ENCODE measurements at places on chromosomes 11 and 22.

DNA sequence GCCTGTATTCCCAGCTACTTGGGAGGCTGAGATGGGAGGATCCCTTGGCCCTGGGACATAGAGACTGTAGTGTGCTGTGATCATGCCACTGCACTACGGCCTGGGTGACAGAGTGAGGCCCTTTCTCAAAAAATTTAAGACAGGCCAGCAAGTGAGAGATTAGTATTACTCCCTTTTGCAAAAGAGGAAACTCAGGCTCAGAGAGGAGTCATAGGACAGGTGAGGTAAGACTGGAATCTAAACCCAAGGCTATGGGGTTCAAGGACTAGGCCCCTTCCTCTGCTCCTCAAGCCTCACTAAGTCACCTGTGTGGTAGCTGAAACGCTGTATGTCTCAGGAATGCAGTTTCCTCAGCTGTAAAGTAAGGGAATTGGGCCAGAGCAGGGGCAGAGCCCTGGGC, 1.6 kb upstream of the P2RY2 start:
- DNase-seq: no peak

DNA sequence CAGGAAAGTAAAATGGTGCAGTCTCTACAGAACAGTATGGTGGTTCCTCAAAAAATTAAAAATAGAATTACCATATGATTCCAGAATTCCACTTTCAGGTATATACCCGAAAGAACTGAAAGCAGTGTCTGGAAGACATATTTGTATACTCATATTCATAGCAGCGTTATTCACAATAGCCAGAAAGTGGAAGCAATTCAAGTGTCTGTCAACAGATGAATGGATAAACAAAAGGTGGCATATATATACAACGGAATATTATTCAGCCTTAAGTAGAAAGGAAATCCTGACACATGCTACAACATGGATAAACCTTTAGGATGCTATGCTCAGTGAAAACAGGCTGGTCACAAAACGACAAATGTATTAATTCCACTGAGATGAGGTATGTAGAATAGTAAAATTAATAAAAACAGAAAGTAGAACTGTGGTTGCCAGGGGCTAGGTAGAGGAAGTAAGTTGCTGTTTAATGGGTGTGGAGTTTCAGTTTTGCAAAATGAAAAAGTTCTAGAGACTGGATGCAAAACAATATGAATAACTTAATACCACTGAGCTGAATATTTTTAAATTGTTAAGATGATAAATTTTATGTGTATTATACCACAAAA, 14.5 kb downstream of the SAA1 start:
- no peak for DNase-seq

DNA sequence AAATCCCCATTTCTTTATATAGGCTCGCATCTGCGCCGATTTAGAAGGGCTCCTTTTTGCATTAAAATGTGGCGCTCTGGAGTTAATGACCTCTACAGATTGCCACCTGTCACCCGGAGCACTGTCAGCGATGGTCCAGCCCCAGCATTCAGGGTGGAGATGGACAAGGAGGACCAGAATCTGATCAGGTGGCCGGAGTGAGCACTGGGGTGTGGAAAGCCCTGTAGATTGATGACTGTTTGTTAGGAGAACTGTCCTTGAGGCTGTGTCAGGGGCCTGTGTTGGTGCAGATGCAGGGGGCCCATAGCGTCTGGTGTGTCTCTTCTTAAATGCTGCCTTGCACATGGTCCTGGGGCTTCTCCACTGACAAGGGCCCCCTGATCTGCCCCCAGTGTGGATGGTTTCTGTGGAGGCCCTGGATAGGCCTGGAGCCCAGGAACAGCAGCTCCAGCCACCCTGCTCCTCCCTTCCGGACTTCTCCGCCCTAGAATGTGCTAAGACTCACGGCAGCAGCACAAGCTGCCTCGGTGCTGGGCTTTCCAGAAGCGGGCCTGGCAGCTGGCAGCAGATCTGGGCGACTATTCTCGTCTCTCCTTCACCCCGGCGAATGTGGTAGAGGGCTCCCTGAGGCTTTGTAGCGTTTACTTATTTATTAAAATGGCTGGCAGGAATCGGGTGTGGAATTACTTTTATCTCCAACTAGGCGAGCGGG, 1333.3 kb downstream of the BRD1 start:
- no peak for DNase-seq

GRCh38 chr22:30288419-30289140, 725 bp downstream of the CASTOR1 start:
- DNase-seq: no peak

DNA sequence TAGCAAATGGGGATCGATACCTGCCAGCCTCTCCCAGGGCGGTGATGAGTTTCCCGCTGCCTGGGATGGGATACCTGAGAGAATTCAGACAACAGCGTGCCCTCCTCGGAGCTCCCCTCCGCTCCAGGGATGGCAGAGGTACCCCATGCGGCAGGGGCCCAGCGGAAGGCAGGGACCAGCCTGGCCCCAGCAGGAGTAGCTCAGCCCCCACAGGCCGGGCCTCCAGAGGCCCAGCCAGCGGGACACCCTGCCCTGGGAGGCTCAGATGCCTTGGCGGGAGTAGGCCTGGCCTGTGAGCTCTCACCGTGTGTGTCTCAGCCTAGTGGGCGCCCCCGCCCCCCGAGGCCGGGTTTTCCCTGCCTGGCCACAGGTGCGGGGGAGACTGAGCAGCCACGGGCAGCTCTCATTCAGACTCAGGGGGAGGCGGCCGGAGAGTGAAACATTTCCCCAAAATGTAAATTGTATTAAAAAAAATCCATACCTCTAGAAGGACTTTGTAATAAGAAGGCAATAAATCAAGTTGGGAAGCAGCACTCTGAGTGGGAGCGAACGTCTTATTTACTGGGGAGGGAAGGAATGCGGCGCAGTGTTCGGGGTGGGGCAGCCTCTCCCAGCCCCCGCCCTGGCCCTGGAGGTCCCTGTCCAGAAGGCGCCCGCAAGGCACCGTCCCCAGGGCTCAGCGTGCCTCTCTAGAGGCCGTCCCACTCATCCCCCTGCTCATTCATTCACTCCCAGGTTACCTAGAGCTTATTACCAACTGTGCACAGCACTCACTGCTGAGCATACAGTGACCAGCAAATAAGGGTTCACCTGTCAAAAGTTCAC, 888.0 kb downstream of the BRD1 start:
- DNase-seq: no peak

DNA sequence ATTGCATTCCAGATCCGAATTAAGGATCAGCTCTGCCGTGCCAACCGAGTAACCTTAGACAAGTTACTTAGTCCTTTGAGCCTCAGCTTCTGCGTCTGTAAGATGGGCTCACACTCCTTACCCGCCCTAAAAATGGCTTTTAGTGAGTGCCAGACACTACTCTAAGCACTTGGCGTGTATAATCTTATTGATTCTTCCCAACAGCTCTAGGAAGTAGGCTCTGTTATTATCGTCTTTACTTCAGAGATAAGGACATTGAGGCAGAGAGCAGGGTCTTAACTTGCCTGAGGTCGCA, 21.7 kb upstream of the ROBO3 start:
- DNase-seq: no peak

DNA sequence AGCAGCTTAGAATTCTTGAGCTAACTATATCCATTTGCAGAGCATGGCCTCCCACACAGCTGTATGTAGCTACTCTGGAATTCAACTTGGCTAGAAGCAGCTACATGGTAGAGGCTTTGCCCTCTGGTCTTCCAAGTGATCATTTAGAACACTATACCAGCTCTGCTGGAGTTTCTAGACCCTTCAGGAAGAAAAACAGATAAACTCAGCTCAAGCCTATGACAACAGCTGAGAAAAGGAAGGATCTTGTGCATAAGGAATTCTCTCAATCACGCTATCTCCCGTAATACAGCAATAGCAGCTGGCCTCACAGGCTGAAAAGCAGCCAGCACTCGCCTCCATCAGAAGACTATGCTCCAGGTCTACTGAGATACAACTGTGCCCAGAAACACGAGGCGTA, 50.6 kb upstream of the APOA1 start:
- no peak for DNase-seq

GRCh38 chr11:128860571-128861361, 6.3 kb downstream of the KCNJ1 start:
- no peak for DNase-seq

DNA sequence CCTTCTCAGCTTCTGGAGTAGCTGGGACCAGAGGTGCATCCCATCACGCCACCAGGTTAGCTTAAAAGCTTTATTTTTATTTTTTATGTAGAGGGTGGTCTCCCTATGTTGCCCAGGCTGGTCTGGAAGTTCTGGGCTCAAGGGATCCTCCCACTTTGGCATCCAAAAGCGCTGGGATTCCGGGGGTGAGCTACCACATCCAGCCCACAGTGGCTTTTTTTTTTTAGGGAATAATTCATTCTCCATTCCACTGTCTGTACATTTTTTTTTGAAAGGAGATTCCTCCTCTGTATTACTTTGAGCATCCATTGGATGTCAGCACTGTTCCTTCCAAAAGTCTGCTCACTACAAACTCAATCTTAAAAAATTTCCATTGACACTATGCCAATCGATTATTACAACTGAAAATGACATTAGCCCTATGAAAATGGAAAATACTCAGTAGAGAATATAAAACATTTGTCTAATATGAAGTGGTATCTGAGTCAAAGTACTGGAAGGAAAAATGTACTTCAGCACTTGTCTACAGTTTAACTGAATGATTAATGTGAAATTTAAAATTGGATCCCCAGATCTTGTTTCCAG, 1.3 kb upstream of the LPXN start:
- no peak for DNase-seq

DNA sequence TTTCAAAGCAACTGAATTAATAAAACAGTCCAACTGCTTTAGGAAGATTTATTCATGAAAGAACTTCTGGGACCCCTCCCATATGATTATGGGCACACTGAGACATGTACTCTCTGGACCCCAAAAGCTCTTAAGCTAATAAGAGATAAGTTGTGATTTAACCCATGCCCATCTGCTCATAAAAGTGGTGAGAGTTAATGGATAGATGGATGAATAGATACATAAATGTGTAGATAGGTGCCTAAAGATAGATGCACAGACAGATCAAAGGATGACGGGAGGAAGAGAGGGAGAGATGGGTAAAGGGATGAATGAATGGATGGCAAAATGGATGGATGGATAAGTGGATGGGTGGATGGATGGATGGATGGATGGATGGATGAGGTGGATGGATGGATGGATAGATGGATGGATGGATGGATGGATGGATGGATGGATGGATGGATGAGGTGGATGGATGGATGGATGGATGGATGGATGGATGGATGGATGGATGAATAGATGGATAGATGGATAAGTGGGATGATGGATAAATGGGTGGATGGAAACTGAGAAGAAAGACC, 29.4 kb upstream of the TH start:
- no peak for DNase-seq

DNA sequence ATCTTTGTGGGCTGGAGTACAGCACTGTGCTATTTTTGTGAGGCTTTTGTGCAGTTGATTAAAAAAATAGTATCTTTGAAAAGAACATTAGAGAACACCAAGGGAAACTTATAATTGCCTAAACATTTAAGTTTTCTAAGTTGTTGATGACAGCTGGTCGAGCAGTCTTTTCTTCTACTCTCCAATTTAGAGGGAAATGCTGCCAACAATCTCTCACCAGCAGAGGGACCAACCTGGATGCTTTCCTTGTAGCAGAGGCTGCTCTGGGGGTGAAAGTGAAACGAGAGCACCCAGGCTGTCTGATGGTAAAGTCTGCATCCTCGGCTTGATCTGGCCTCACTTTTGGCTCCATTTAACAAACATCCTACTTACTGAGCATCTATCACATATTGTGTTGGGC, 1286.5 kb upstream of the TENM4 start:
- DNase-seq: no peak

- no peak for DNase-seq
Measured at GRCh38 chr22:31556627-31557203, 60.4 kb downstream of the SFI1 start.

All from stimulated activated CD4-positive, alpha-beta T cell treated with anti-CD3 and anti-CD28 coated beads, Interleukin-2, amount 100 ng/mL, for 48 hours (primary cell).